ENCODE measurements at places on chromosomes 11 and 22.

- DNase-seq = no peak
Observed at GRCh38 chr22:42797011-42797410, 60.1 kb downstream of the ARFGAP3 start.

DNA sequence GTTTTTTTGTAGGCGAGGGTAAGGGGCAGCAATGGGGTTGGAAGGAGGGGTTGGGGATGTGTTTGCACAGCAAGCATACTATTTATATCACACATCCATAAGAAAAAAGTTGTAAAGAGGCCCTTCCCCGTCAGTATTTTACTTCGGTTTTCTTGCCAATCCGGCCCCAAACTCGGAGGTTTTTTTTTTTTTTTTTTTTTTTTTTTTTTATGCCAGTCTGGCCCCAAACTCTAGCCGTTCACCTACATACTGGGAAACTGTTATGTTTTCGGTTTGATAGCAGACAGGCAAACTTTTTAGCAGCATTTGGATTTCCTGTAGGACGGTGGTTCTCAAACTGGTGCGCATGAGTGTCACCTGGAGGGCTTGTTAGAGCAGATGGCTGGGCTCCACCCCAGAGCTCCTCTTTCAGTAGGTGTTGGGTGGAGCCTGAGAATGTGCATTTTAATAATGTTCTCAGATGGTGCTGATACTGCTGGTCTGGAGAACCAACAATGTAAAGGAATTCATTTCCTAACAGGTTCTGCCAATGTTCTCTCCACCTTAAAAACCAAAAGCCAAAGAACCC lies 76.5 kb upstream of the ZBED5 start:
- DNase-seq = no peak

DNA sequence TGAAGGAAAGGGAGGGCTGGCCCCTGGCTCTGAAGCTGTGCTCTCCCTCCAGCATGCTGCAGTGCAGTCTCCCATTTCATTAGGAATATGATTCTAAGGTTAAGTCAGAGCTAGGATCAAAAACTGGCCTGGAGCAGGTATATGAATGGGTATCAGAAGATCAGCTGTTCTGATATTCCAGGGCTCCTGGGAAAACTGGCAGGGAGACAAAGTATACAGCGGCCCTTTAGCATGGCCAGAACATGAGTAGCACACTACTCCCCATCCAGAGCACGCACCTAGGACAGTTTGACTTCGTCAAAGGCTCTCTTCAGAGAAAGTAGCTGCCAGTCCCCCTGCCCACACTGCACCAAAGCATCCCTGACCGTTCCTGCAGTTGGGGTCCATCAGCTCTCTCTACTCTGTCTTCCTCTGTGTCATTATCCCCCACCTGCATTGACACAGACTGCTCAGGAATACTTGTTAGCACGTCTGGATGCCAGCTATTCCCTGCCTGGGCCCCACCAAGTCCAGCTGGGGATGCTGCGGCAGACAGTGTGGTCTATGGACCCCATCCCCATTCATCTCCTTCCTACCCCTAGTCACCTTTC lies 4.0 kb upstream of the FCHSD2 start:
- no peak for DNase-seq

- peak; percentile 60 for DNase-seq
Observed at GRCh38 chr11:130070109-130070845, 583 bp downstream of the APLP2 start.

- DNase-seq = no peak
Observed at GRCh38 chr22:23285734-23286133, 105.4 kb downstream of the BCR start.

GRCh38 chr11:87076874-87077429 lies 39.2 kb downstream of the TMEM135 start:
- no peak for DNase-seq

GRCh38 chr11:10325277-10326011 lies 20.6 kb downstream of the ADM start:
- DNase-seq = no peak

GRCh38 chr22:44890416-44891292 lies 119.2 kb downstream of the PHF21B start:
- no peak for DNase-seq
